BJ (cell line): ENCODE measurements at places on chromosomes 16 and 17. TPM values are rescaled to one million over a fixed set of nuclear protein-coding genes. Genes with fewer than 3 reads are reported as not detected.

DNA sequence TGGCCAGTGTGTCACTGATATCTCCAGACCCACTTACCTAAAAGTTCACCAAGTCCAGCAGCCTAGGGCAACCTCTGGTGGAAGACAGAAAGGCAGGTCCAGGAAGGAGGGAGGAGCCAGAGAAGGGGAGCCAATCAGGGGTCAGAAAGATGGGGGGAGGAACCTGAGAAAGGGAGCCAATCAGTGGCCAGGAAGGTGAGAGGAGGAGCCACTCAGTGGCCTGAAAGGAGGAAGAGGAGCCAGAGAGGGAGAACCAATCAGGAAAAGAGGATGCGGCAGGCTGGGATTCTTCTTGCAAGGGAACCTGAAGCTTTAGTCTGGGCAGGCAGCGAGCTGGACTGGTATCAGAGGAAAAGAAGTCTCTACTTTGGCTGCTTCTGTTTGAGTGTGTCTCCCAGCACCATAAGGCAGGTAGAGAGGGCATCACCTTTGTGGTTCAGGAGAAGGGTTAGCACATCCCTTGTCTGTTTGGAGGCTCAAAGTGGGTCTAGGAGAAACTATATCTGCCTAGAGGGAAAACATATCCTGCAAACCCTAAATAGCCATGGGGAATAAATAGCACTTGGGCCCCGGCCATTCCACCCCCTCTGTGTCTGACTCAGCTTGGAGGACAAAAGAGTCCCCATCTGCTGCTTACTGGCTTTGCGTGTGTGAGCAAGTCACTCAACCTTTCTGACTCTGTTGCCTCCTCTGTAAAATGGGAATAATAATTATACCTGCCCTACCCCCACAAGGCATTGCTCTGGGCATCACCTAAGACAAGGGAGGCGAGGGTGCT, 43.4 kb upstream of the CRHR1 start:
- DNase-seq, result no peak

HBZ gene
- polyA plus RNA-seq, result not detected in 2 replicates

- no peak for DNase-seq
These were observed 14.5 kb downstream of the CASKIN1 start for GRCh38 chr16:2181952-2182351.

- DNase-seq, result no peak
These were observed 82.4 kb downstream of the GOSR1 start for GRCh38 chr17:30559656-30560055.
